ENCODE measurements at places on chromosomes 6 and 20.

DNA sequence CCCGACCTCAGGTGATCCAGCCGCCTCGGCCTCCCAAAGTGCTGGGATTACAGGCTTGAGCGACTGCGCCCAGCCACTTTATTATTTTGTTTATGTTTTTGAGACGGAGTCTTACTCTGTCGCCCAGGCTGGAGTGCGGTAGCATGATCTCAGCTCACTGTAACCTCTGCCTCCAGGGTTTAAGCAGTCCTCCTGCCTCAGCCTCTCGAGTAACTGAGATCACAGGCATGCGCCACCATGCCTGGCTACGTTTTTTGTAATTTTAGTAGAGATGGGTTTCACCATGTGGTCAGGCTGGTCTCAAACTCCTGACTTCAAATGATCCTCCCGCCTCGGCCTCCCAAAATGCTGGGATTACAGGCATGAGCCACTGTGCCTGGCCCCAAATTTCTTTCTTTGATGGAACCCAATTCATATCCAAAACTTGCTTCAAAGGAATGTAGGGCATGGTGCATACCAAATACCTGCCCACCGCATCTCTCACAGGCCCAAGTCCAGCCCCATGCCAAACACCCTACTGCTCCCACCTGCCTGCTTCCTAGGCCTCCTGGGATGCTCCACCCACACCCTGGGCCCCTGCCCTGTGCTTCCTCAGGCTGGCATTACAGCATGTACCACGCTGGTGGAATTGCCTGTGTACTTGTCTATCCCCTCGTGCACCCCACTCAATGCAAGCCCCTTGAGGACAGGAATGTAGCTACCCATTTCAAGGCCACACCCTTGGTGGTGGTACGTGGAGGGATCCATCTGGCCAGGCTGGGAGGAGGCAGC is 4.9 kb upstream of the HMGA1 start:
- DNase-seq, result no peak

DNA sequence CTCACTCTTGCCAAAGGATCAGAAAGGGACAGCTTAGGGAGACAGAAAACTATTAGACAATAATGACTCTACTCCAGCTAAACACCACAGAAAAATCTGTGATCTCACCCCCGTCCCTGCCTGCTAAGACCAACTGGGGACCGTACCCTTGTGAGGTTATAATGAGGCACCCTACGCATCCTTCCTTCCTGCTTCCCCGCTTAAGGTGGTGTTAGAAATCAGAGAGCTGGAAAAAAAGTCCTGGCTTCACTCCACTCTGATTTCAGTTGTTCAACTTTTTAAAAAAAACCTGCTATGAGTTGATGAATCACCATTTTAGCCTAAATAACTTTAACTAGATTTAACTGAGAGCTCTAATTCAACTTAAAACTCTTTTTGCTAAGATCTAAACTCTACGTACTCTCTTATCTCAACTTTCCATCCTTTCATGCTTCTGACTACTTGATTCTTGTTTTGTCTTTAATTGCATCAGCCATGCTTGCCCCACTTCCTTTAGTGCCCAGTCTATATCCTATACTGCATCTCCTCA is 35.8 kb upstream of the TMEM14A start:
- DNase-seq, result no peak

GRCh38 chr6:30158475-30159040 is 2.5 kb downstream of the TRIM10 start:
- no peak for DNase-seq

DNA sequence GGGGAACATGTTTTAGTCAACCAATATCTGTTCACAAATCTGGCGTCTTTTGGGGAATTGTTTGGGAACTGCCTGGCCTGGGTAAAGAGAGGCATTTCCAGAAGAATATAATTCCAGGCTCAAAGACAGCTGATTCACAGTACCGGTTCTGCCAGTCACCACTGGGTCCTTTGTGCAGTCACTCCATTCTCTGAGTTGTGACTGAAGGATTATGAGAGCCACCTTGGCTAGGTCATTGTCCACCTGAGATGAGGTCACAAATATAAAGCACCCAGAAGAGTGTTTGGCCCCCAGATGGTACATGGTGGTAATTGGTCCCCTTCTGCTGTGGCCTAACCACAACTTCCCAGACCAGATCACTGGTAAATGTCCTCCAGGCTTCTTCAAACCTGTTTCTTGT is 121.0 kb upstream of the SPACA1 start:
- no peak for DNase-seq

All from fibroblast of skin of abdomen (primary cell).